Activated CD4-positive, alpha-beta T cell treated with anti-CD3 and anti-CD28 coated beads for 48 hours (primary cell): ENCODE measurements at places on chromosomes 6 and 20.

GRCh38 chr6:77987035-77987384 lies 334.2 kb downstream of the MEI4 start:
- DNase-seq: no peak

DNA sequence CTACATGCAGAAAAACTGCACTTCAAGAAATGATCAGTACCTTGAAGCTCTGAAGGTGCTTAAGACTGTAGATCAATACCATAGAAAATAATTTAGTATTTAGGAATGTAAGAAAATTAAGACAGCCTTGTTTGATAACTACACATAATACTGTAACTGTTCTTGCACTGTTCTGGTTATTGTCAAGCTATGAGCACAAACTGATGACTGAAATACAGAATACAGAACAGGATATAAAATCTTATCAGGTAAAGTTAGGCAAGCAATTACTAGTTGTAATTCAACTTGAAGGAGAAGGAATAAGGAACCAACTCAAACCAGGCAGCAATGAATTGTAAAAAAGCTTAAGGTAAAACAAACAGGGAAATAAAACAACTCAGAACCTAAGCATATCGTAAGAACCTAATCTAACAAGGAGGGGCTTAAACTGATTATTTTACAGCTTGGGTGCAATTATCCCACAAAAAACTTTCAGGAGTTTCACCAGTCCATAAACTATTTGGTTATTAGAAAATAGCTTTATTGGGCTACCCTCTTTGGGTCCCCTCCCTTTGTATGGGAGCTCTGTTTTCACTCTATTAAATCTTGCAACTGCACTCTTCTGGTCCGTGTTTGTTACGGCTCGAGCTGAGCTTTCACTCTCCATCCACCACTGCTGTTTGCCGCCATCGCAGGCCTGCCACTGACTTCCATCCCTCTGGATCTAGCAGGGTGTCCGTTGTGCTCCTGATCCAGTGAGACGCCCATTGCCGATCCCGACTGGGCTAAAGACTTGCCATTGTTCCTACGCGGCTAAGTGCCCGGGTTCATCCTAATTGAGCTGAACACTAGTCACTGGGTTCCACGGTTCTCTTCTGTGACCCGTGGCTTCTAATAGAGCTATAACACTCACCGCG lies 97.7 kb downstream of the ATG5 start:
- DNase-seq: no peak

GRCh38 chr20:4812216-4812615 lies 90.5 kb downstream of the PRND start:
- DNase-seq: peak; percentile 27

DNA sequence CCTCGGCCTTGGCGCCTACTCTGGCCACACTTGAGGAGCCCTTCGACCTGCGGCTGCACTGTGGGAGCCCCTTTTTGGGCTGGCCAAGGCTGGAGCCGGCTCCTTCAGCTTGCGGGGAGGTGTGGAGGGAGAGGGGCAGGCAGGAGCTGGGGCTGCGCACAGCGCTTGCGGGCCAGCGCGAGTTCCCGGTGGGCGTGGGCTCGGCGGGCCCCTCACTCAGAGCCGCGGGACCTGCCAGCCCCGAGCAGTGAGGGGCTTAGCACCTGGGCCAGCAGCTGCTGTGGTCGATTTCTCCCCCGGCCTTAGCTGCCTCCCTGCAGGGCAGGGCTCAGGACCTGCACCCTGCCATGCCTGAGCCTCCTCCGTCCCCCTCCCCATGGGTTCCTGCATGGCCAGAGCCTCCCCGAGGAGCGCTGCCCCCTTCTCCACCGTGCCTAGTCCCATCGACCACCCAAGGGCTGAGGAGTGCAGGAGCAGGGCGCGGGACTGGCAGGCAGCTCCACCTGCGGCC lies 136.8 kb downstream of the EPHA7 start:
- no peak for DNase-seq

DNA sequence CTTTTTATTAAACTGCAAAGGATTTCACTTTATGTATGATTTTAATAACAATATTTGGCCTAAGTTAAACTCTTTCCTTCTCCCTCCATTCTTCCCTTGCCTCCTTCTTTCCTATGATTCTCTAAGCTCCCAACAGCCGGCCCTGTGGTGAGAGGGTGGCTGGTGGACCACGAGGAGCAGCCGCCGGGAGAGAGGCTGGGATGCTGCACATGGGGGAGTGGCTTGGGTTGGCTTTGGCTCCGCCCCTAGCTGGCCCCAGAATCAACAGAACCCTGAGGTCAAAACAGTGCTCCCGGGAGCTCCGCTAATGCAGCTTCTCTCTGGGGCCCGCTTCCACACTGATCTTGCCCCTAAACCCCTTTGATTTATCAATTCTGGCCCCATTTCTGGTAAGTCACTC lies 389.8 kb upstream of the AGPAT4 start:
- no peak for DNase-seq

GRCh38 chr6:35769211-35769610 lies 7.2 kb upstream of the CLPSL2 start:
- DNase-seq: no peak

GRCh38 chr20:21145424-21145823 lies 19.5 kb downstream of the KIZ start:
- DNase-seq: no peak

GRCh38 chr6:136971609-136972008 lies 49.5 kb downstream of the SLC35D3 start:
- no peak for DNase-seq

DNA sequence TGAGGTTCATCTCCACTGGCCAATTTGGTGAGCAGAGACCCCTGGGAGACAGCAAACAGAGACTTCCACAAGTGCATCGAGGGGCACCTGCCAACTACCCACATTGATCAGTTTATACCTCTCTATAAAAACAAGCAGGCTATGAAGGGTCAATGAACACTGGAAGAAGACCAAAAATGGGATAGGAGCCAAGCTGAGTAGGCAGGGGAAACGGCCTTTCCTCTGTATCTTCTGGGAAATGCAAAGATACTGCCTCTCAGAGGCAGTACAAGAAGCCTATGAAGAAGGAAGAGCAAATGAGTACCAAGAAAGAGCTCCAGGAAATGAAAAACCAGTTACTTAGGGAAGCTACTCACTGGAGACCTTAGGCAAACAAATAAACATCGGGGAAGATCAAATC lies 247.7 kb downstream of the GMDS start:
- no peak for DNase-seq

DNA sequence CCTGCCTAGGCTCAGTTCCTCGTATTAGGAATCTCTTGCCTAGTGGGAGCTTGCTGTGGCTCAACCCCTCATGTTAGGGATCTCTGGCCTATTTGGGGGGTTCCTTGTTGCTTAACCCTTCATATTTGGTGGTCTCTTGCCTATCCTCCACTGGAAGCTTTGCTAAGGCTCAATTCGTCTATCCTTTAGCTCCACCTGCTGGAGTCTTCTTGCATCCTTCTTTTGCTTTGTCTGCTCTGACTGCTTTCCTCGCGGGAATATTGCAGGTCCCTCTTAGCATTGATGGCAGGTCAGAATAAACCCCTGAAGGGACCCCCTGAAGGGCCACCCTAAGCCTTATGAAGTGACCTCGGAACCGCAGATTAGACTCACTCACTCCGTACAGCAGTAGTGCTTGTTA lies 203.0 kb upstream of the TBX18 start:
- no peak for DNase-seq
